ENCODE measurements at places on chromosomes 11 and 22. TPM values are rescaled to one million over a fixed set of nuclear protein-coding genes. Genes with fewer than 3 reads are reported as not detected.
A peak's percentile ranks its signal among the peaks of the same experiment; 100 is the strongest.

DNA sequence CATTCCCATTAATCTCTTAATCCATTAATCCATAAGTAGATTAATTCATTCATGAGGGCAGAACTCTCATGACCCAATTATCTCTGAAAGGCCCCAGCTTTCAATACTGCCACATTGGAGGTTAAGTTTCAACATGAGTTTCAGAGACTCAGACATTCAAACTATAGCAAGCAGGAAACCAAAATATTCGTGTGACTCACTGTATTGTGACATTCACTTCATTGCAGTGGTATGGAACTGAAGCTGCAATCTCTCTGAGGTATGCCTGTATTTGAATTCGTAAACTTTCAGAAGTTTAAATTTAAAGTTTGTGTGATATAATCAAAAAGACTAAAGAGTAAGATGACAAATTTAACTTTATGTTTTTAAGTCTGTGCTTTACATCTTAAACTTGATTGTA is 2.9 kb upstream of the OR52J3 start:
- H3K36me3 ChIP-seq = no peaks in the 10 kb centered on the region
- DNase-seq = no peak
- H3K4me1 ChIP-seq = no peaks in the 10 kb centered on the region
- H3K4me3 ChIP-seq = no peak overlapping the region

- no peak overlapping the region for H3K27ac ChIP-seq
- no peak for DNase-seq
- no peaks in the 10 kb centered on the region for H3K36me3 ChIP-seq
- H3K27me3 ChIP-seq = no peaks in the 10 kb centered on the region
- peaks cover 12% of the 10 kb centered on the region for H3K4me1 ChIP-seq
Observed at GRCh38 chr11:134071306-134071705, 2.4 kb downstream of the JAM3 start.

DNA sequence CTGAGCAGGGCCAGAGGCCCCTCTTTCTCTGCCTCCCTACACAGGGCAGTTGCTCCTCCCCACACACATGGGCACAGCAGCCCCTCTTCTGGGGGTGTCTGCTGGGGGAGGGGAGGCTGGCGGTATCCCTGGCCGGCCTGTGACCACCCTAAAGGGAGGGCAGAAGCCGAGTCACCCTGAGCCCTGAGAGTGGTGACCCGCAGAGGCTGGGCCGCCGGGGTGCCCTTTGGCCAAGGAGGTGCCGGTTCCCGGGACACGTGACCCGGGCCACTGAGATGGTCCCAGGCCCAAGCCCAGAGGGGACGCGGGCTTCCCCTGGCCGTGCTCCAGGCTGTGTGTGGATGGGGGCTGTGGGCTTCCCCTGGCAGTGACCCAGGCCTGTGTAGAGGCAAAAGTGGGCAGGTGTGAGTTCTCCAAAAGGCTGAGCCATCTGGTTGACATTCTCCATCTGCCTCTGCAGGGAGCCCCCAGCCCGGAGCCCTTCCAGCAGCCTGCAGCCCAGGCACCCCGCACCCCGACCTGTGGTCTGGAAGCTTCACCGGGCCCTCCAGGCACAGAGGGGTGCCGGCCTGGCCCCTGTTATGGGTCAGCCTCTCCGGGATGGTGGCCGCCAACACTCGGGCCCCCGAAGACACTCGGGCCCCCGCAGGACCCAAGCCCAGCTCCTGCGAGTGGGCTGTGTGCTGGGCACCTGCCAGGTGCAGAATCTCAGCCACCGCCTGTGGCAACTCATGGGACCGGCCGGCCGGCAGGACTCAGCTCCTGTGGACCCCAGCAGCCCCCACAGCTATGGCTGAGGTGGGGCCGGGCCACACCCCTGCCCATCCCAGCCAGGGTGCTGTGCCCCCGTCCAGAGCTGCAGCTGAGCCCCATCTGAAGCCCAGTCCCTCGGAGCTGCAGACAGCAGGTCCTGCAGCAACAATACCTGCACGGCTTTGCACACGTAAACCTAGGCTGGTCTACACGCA is 1.0 kb downstream of the ADM2 start:
- peaks cover 46% of the 10 kb centered on the region for H3K4me1 ChIP-seq
- H3K27me3 ChIP-seq = peaks cover 7% of the 10 kb centered on the region
- H3K36me3 ChIP-seq = no peaks in the 10 kb centered on the region
- H3K4me3 ChIP-seq = peak overlapping the region; percentile 63

DNA sequence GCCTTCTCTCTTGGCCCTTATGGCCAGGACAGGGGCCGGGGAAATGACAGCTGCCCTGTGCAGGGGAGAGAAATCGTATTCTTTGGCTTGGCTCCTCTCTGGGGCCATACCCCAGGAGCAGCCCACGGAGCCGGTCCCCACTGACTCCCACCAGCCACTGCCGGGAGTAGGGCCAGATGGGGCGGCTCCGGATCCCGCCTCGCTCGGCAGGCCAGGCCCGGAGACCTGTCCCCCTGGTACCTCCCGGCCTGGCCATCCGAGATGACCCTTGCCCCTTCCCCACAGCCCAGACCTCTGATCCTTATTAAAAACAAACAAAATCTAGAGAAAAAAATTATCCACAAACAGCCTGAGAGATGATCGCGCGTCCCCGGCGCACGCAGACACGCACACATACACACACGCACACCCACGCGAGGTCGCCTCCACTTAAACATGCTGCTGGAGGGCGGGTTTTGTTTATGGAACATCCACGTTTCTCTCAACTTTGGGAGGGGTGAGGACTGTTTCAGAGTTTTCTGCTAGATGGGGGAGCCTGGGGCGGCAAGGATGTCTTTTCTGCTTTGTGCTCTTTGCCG is 59.1 kb downstream of the IGLL1 start:
- H3K27me3 ChIP-seq = peaks cover 10% of the 10 kb centered on the region
- H3K4me1 ChIP-seq = peaks cover 25% of the 10 kb centered on the region
- DNase-seq = peak; percentile 82
- H3K4me3 ChIP-seq = peak overlapping the region; percentile 45

GRCh38 chr11:57513452-57513795 is 2.1 kb downstream of the SLC43A1 start:
- no peak overlapping the region for H3K27ac ChIP-seq
- H3K27me3 ChIP-seq = no peaks in the 10 kb centered on the region
- H3K4me3 ChIP-seq = peak overlapping the region; percentile 94
- DNase-seq = no peak
- H3K4me1 ChIP-seq = peaks cover 27% of the 10 kb centered on the region
- H3K36me3 ChIP-seq = no peaks in the 10 kb centered on the region

DNA sequence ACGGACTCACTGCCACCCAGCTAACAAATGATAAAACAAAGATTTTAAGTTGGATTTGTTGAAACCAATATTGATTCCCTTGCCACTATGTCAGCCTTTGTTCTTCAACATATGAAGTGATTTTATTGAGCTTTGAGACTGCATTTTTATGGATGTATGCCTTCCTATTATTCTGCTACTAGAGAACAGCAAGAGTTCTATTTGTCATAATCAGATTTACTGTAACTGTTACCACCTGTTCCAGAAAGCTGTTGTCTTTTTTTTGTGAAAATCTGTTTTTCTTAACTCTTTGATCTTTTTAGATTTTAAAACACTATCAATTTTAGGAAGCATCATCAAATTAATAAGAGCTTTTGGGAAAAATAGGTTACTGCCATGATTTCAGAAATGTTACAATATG is 114.4 kb downstream of the MUC15 start:
- H3K36me3 ChIP-seq = no peaks in the 10 kb centered on the region
- no peaks in the 10 kb centered on the region for H3K4me1 ChIP-seq
- DNase-seq = no peak
- H3K27ac ChIP-seq = no peak overlapping the region
- H3K4me3 ChIP-seq = no peak overlapping the region

GRCh38 chr11:123654566-123655081 is at the start of gene SCN3B:
TSS of gene SCN3B (minus strand) at chr11:123654624. CDS start at chr11:123653801, 823 bp downstream.
- DNase-seq = peak; percentile 66
- H3K27ac ChIP-seq = peak within 1 kb of the TSS; percentile 53
- no peaks in the 10 kb centered on the region for H3K36me3 ChIP-seq
- peaks cover 22% of the 10 kb centered on the region for H3K4me1 ChIP-seq
- peak within 1 kb of the TSS; percentile 53 for H3K4me3 ChIP-seq
- H3K27me3 ChIP-seq = no peaks in the 10 kb centered on the region

GRCh38 chr11:130913268-130913667 is 3.0 kb downstream of the SNX19 start:
- no peaks in the 10 kb centered on the region for H3K27me3 ChIP-seq
- H3K4me3 ChIP-seq = no peak overlapping the region
- no peak for DNase-seq
- H3K36me3 ChIP-seq = peaks cover 5% of the 10 kb centered on the region
- H3K4me1 ChIP-seq = peaks cover 60% of the 10 kb centered on the region
- no peak overlapping the region for H3K27ac ChIP-seq

DNA sequence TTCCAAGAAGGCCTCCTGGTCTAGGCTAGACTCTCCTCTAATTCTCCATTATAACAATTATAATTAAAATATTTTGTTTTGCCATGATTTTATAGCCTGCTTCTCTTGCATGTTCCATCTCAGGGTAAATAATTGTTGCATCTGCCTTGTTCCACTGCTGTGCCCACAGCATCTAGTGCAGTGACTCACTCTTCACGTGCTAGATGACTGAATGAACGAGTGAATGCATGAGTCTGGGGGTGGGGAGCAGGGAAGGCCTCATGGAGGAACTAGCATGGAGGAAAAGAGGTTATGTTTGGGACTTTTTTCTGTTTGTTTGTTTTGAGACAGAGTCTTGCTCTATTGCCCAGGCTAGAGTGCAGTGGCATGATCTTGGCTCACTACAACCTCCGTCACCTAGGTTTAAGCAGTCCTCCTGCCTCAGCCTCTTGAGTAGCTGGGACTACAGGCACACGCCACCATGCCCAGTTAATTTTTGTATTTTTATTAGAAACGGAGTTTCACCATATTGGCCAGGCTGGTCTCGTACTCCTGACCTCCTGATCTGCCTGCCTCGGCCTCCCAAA is 5.2 kb upstream of the OAF start:
- peaks cover 18% of the 10 kb centered on the region for H3K4me1 ChIP-seq
- H3K4me3 ChIP-seq = no peak overlapping the region
- no peaks in the 10 kb centered on the region for H3K36me3 ChIP-seq
- no peaks in the 10 kb centered on the region for H3K27me3 ChIP-seq

DNA sequence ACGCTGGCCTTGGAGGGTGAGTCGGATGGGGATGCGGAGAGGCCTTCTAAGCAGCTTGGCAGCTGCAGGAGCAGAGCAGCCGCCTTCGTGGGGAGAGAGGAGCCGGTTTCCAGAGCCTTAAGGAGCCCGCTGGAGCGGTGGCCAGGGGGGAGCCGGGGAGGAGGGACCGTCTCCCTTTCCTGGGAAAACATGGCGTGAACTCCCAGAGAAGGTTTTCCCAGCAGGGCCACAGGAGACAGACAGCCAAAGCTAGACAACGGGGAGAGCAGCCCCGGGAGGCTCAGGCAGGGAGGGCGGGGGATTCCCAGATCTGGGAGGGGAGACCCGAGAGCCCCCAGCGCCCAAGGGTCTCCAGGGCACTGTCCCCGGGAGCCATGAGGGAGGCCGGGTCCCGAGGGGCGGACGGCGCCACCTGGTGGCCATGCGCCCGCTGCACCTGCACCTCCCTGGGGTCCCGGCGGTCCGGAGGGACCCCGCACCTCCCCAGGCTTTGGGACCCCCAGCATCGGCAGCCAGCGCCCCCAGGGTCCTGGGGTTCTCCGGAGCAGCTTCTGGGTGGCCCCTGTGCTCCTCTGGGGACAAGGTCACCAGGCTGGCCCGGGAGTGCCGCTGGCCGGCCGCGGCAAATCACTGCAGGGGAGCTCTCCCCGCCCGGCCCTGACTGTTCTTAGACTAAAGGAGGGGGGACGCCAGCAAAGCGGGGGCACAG is 2.4 kb upstream of the SYT8 start:
- DNase-seq = peak; percentile 83
- no peaks in the 10 kb centered on the region for H3K27me3 ChIP-seq
- H3K27ac ChIP-seq = peak overlapping the region; percentile 83
- no peaks in the 10 kb centered on the region for H3K36me3 ChIP-seq
- H3K4me1 ChIP-seq = peaks cover 77% of the 10 kb centered on the region
- H3K4me3 ChIP-seq = no peak overlapping the region

- no peaks in the 10 kb centered on the region for H3K4me1 ChIP-seq
- no peak overlapping the region for H3K4me3 ChIP-seq
- H3K27me3 ChIP-seq = no peaks in the 10 kb centered on the region
- no peak overlapping the region for H3K27ac ChIP-seq
- DNase-seq = no peak
Observed at GRCh38 chr11:25200925-25201324, 704.1 kb downstream of the LUZP2 start.

- H3K4me1 ChIP-seq = peaks cover 57% of the 10 kb centered on the region
- H3K36me3 ChIP-seq = no peaks in the 10 kb centered on the region
- peaks cover 6% of the 10 kb centered on the region for H3K27me3 ChIP-seq
- no peak overlapping the region for H3K4me3 ChIP-seq
Observed at GRCh38 chr11:413120-414081, 1.4 kb downstream of the SIGIRR start.

GRCh38 chr11:13963169-13963948 is 836 bp downstream of the SPON1 start:
- H3K4me3 ChIP-seq = peak overlapping the region; percentile 55
- no peaks in the 10 kb centered on the region for H3K36me3 ChIP-seq
- H3K27ac ChIP-seq = peak overlapping the region; percentile 69
- H3K27me3 ChIP-seq = peaks cover 72% of the 10 kb centered on the region
- peaks cover 36% of the 10 kb centered on the region for H3K4me1 ChIP-seq
- DNase-seq = no peak

GRCh38 chr11:10936626-10937384 is 79.0 kb upstream of the ZBED5 start:
- no peak overlapping the region for H3K27ac ChIP-seq
- H3K4me1 ChIP-seq = peaks cover 27% of the 10 kb centered on the region
- DNase-seq = no peak
- no peak overlapping the region for H3K4me3 ChIP-seq
- H3K36me3 ChIP-seq = no peaks in the 10 kb centered on the region
- peaks cover 10% of the 10 kb centered on the region for H3K27me3 ChIP-seq

GRCh38 chr22:42752230-42752746 is 31.6 kb upstream of the A4GALT start:
- H3K27ac ChIP-seq = peak overlapping the region; percentile 56
- H3K4me1 ChIP-seq = peaks cover 24% of the 10 kb centered on the region
- no peak for DNase-seq
- no peak overlapping the region for H3K4me3 ChIP-seq

Gene PATZ1
- 7.8 TPM for polyA plus RNA-seq

Gene BCO2
- 7.8 TPM for polyA plus RNA-seq

Gene GALNT18
- polyA plus RNA-seq = 1.1 TPM

Gene MMP8
- 0.50 TPM for polyA plus RNA-seq

Gene ZNF70
- 0.68 TPM for polyA plus RNA-seq

Gene ANKK1
- polyA plus RNA-seq = not detected

Gene INSC
- 0.75 TPM for polyA plus RNA-seq

Gene CEND1
- not detected for polyA plus RNA-seq

Gene C11orf65
- polyA plus RNA-seq = 0.33 TPM

Gene TMEM126A
- polyA plus RNA-seq = 55.0 TPM

Gene TYMP
- polyA plus RNA-seq = 162 TPM

All from stomach (tissue), 19 donors.